ENCODE measurements at places on chromosomes 1 and 21. TPM values are rescaled to one million over a fixed set of nuclear protein-coding genes. Genes with fewer than 3 reads are reported as not detected.

- DNase-seq = no peak
Observed at GRCh38 chr1:222629921-222630535, 12.1 kb downstream of the MIA3 start.

DNA sequence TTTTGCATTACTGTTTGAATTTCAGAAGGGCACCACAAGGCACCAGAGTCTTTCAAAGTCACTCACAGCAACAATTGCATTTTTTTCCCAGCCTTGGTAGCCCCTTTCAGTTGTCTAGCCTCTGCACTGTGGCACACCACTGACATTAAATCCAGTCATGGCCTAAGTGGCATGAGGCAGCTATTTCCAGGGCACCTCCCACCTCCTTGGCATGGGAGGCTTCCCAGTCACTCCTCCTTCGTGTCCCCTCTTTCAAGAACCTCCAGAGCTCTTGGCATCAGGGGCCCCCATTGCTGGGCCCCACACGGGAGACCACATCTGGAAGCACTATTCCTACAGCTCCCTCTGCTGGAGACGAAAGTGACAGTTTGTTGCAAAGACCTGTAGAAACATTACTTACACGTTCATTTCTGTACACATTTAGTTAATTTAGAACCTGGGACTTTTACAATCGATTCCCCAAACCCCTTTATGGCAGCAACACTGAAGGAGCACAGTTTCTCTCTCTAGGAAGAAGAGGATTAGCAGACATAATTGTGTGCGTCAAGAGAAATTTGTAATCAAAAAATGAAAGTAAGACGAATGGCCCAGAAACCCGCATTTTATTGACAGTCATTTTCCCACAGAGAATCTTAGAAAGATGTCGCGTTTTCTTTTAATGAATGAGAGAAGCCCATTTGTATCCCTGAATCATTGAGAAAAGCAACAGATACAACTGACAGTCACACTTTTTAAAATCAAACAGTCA, 5.7 kb upstream of the CHD5 start:
- DNase-seq = no peak

DNA sequence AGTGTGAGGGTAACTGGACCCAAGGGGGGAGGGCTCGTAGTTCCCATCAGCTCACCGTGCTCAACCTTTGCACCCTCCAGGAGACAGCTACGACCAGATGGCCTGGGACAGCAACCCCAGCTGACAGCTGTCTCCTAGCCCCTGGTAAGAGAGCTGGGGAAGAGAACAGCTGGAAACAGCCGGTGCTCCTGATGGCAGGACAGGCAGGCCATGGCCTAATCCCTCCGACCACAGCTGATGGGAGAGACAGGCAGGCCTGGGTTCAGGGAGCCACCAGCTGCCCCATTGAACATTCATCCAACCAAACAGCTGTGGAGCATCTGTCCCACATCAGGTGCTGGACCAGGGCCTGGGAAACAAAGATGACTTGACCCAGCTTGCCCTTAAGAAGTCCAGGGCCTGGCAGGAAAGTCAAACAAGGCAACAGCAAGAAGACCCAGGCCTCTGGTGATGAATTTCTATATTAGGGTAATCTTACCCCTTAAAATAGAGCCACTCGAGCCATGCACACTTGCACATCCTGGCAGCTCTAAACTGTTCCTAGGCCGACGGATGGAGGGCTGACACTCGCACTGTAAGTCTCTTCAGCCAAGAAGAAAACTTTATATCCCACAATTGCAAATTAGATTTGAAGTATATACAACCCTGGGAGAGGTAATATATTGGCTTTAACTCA, 12.2 kb downstream of the OLFML2B start:
- DNase-seq = no peak

DNA sequence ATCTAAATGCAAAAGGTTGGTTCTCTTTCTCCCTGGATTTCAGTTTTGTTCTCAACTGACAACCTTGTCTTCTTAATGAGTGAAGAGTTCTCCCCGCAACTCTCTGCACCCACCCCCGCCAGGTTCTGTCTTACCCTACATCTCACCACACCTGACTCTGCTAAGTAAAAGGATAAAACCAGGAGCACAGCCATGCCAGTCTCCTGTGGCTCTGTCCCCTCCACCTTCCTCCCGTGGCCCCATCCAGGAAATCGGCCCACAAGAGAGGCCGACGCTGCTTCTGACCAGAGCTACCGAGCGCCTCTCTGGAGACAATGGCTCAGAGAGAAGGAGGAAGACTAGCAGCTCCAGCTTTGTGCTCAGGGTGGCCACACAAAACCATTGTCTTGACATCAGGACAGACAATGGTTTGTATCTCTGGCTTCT, 72.2 kb downstream of the PLEKHA6 start:
- no peak for DNase-seq

GRCh38 chr1:165787741-165788140, 19.1 kb upstream of the TMCO1 start:
- no peak for DNase-seq

- peak; percentile 85 for DNase-seq
Observed at GRCh38 chr1:6359216-6360116, 34.1 kb downstream of the ACOT7 start.

DNA sequence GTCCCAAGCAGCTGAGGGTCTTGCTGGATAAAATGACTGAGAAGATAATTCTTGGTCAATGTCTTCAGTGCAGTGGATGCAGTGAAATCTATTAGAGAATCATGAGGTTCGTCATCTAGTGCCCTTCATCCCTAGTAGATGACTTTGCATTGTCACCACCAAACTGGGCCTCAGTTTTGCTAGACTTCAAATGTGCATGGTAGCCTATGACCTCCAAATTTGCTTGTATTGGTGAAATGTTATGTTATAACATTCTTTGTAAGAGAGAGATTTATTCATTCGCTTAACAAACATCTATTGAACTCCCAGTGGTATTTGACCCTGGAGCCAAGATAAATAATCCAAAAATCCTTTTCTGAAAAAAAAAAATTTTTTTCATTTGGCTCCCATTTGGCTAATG, 183.8 kb downstream of the LMX1A start:
- no peak for DNase-seq

DNA sequence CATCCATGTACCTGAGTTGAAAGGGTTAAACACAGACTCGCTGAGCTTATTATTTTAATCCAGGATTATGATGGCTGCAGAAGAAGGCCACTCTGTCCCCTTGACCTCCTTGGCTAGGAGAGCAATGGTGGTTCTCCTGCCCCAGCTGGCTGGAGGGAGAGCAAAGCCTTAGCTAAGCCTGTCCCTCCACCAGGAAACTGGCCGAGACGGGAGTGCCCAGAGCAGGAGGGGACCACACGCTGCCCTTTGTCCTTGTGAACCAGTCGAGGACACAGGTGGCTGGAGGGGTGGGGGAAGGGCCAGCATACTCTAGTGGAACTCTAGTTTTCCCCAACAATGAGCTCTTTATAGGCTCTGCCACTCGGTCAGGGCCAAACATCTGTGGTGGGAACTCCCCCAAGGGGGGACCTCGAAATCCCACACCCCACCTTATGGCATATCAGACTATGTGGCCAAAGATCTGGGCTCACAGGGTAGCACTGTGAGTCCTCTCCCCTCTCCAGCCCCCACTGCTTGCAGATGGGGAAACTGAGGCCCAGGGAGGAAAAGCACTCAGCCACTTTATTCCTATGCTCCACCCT, 12.9 kb downstream of the KIAA1614 start:
- DNase-seq = no peak

GRCh38 chr1:44785501-44786137, 2.4 kb downstream of the BEST4 start:
- no peak for DNase-seq

DNA sequence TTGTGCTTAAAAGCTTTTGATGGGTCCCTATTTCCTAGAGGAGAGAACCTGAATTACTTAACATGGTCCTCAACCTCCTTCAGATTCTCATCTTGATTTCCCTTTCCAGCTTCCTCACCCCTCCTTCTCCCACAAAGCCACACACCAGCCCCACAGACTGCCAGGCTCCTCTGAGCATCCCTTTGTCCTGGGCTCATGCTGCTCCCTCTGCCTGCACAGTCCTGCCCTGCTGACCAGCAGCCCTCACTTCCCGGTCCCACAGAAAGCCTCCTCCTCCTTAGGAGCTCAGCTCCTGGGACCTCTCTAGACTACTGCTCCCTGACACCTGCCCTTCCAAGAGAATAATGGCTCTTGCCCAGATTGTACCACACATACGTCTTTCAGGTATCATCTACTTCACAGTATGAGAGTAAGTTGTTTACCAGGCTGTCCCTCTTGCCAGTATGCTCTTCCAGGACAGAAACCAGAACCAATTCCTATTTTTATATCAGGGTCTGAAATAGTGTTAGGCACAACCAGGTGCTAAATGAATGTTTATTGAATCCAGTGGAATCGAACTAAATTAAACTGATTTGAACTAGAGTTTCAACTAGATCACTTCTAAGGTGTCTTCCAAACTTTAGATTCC, 373.4 kb downstream of the LMX1A start:
- no peak for DNase-seq

GRCh38 chr1:147273409-147274336, 31.2 kb downstream of the CHD1L start:
- DNase-seq = no peak

GRCh38 chr1:75034376-75034775, 99.8 kb upstream of the LHX8 start:
- no peak for DNase-seq

DNA sequence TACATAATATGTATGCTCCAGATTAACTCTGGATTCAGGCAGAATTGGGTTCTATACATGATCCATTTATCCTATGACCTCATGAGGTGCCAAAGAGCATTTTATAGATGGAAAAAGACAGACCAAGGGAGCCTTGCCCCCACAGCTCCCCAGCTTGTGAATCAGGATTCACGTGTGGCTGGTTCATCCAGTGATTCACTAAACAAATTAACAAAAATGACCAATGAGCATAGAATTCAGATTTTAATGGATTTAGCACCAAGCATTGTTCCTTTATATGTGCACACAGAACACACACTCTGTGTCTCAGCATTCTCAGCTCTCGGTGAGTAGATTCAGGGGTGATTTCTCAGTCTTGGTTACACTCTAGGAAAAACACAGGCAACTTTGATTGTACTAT, 51.7 kb upstream of the BARHL2 start:
- DNase-seq = no peak

- DNase-seq = no peak
Observed at GRCh38 chr1:212098310-212098709, 62.8 kb downstream of the DTL start.

- DNase-seq = no peak
Observed at GRCh38 chr1:99758073-99758511, 8.3 kb downstream of the FRRS1 start.

DNA sequence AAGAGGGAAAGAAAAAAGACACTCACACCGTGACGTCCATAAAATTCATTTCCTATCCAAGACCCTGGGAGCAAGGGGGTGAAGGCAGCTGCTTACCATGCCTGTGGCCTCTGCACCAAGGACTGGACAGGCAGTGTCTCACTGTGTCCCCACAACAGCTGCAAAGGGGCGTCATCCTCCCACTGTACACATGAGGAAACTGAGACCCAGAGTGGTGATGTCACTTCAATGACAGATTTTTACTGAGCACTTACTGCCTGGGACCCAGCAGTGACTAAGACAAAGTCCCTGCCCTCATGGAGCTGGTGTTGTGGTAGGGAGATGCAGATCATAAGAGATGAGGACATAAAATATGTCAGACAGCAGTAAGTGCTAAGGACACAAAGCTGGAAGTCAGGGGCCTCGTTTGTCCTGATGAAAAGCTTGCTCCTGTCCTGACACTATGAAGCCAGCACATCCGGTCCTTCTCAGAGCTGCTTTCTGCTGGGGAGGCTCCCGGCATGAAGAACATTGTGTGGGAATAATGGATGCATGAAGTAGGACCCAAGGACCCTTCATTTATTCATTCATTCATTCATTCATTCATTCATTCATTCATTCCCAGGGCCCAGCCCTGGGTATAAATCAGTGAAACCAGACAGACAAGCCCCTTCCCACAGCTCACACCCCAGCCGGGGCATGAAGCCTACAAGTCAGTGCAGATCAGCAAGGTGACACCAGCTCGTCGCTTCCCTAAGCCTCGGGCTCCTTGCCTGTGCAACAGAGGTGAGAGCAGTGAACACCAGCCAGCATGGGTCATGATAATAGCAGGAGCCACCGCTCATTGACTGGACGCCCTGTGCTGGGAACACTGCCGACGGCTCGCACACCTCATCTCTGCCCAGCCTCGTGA, 473.7 kb downstream of the MATN1 start:
- no peak for DNase-seq

DNA sequence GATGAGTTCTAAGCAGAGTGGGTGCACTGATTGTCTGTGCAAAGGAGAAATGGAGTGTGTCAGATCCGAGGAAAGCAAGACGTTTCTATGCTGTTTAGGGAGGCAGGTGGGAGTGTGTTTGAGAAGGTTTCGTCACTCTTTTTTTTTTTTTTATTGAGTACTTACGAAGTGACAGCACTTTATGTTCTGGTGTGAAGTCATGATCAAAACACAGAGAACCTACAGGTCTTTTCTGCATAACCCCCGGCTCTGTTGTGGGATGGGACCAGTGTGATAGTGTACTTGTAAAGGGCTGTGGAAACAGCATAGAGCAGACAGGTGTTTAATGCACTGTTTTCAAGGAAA, 26.7 kb downstream of the MIA3 start:
- no peak for DNase-seq

DNA sequence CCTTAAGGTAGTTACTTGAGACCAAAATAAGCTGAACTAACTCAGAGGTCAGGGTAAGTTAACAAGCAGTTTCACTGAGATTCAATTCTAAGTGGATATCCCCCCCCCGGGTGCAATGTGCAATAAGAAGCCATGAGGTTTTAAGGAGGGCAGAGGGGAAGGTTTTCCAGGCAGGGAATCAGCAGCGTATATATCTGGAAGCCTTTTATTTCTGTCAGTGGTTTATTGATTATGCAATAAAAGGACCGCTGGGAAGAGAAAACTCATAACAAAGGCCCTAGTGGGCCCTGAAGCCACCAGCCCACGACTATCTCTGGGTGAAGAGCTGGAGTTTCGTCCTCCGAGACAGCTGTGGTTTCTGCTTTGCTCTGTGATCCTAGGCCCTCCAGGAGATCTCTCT, 53.1 kb upstream of the CTPS1 start:
- DNase-seq = no peak

GRCh38 chr1:47228644-47229030, 3.4 kb downstream of the TAL1 start:
- no peak for DNase-seq

GRCh38 chr1:70112838-70113237, 92.5 kb downstream of the LRRC40 start:
- DNase-seq = no peak

Gene GPR3
- 0.68 TPM for total RNA-seq

Gene BSDC1
- 62.8 TPM for total RNA-seq

Gene CELA2A
- 1.3 TPM for total RNA-seq

Gene LMX1A
- total RNA-seq = not detected

Gene PTPN14
- total RNA-seq = 48.3 TPM

Gene NKAIN1
- total RNA-seq = not detected

Gene KIF21B
- total RNA-seq = 4.0 TPM

Gene CD34
- 195 TPM for total RNA-seq

Gene DIO1
- total RNA-seq = not detected

Gene LIN28A
- not detected for total RNA-seq

Gene VWA1
- total RNA-seq = 35.6 TPM
